ENCODE measurements at places on chromosomes 4 and X.
A peak's percentile ranks its signal among the peaks of the same experiment; 100 is the strongest.

- no peak for DNase-seq
These were observed 89.3 kb downstream of the RLIM start for GRCh38 chrX:74525116-74525515.

DNA sequence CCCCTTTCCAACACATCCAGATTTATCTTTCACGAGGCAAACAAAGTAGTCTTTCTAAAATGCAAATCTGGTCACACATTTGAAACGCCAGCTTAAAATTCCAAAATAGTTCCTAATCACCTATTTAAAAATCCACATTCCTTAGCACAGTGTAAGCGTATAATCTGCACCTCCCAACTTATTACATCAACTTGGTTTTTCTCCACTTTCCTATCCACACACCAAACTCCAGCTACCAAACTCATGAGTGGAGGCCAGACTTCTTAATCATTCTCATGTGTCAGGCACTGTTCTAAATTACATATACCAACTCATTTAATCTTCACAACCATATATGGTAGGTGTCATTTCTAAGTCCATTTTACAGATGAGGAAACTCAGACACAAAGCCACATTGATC, 33.8 kb downstream of the ENOX2 start:
- no peak for DNase-seq

GRCh38 chr4:112015960-112016359, 129.3 kb upstream of the FAM241A start:
- DNase-seq, result no peak

- no peak for DNase-seq
These were observed 48.3 kb upstream of the NAP1L2 start for GRCh38 chrX:73262991-73263390.

DNA sequence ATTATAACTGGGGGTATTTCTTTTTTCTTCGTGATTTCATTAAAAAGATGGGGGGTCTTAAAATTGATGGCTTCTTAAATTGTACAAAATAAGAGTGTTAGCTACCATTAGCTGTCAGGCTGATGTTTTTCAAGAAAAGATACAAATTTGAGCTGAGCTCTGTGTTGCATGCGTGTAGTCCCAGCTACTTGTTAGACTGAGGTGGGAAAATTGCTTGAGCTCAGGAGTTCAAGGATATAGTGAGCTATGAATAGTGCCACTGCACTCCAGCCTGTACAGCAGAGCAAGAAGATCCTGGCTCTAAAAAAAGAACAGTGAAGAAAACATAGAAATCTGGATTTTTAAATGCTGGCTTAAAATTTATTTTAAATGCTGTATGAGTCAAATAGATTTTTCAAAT, 13.0 kb downstream of the USO1 start:
- DNase-seq, result no peak

- DNase-seq, result no peak
These were observed 27.5 kb downstream of the ZFYVE28 start for GRCh38 chr4:2390784-2391421.

GRCh38 chrX:153766098-153766817, 2.2 kb downstream of the PLXNB3 start:
- peak; percentile 12 for DNase-seq

DNA sequence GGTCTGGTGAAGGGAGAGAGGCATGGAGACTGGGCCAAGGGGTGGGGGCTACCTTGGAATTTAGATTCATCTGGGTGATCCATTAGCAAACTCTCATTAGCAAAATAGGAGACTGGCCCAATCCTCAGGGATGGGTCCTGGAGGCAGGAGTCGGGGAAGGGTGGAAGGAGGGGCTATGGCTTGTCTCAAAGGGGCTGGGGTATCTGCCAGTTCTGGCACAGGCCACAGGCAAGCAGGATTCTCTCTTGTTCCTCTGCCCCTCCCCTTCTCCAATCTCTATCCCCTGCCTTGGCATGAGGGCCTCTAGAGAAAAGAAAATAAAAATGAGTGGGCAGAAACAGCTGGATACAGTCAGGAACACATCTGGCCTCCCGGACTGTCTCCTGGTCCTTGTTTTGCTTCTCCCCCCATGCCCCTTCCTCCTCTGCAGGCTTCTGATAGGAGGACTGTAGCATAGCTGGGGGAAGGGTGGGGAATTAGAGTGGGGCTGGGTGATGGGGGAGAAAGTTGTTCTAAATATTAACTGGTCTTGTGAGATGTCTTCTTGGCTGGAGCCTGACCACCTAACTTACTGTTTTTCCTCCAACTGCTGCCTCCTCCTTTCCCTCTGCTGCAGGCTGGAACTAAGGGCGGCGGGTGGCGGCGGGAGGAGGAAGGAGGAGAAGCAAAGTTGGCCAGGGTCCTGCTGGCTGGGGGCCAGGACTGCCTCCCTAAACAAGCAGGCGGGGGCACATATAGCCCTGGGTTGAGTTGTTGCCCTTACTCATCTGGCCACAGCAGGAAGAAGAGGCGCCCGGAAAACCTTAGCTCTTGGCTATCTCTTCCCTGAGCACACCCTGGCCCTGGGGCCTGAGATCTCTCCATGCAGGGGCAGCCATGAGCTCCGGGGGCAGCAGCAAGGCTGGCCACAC, 53.3 kb upstream of the LAS1L start:
- DNase-seq, result no peak
